ENCODE measurements at places on chromosomes 5 and 9.

DNA sequence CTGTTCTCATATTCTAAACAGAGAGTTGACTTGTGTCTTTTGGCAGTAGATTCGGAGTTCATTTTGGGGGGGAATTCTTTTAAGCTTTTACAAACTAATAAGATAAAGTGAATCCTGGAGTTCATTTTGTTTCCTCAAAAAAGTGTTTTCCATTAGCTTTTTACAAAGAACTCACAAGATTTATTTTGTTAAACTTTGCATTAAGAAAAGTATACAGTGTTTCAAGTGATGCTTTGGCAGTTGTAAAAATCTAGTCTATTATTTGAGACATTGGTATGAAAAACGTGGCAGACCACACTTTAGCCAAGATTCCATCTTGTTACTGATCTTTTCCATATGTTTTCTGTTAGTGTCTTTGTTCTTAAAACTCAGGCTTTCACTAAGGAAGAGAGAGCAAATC lies 1.2 kb upstream of the OMD start:
- no peak for DNase-seq

- DNase-seq: peak; percentile 60
Observed at GRCh38 chr5:131548176-131548575, 86.9 kb downstream of the RAPGEF6 start.

GRCh38 chr5:130021876-130022275 lies 117.6 kb downstream of the CHSY3 start:
- no peak for DNase-seq

GRCh38 chr9:134847752-134848432 lies 32.7 kb upstream of the FCN2 start:
- no peak for DNase-seq

DNA sequence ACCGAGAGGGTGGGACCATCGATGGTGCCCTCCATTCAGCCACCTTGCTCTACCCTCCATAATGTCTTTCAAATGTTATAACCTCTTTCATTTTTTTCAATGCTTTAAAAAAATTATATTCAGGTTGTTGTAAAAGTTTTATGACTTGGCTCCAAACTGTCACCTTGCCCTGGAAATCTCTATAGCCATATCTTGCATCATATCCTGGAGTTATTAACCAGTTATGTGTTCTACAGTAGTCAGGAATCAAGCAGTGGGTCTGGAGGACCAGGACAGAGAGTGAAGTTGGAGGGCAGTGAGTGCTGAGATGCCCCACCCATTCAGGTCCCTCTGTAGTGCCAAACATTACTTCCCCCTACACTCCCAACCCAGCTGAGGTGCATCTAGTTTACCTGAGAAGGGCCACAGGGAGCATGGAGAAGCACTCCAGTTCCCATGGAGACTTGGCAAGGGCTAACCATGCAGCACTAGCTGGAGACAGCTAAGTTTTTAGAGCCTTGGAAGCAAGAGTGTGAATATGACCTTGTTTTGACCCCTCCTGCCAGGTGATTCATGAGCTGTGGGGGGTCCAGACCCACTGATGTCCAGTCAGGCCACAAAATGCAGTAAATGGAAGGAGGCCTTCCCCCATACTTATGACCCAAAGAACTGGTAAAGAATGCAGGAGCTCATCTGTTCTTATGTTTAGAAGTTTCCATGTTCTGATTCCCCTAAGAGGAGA lies 5.5 kb downstream of the IFNA8 start:
- DNase-seq: no peak

GRCh38 chr9:7042124-7042523 lies 284.4 kb downstream of the KDM4C start:
- DNase-seq: no peak

DNA sequence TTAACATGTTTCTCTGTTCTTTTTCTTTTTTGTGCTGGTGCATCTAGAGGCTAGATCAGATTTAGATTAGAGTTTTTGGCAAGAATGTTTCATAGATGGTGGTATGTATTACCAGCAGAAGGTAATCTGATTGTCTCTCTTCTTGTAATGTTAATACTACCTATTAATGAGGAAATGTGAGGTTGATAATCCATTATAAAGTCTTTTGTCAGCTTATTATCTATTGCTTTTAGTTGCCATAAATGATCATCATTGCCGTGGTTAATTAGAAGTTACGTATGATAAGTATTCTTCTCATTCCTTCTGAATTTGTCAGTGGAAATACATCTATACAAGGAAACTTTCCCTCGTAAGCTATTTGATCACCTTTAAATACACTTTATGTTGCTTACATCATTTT lies 135.0 kb downstream of the PAM start:
- no peak for DNase-seq

- no peak for DNase-seq
Observed at GRCh38 chr5:169602535-169602934, 19.0 kb downstream of the SPDL1 start.

GRCh38 chr5:6158974-6159831 lies 219.1 kb downstream of the MED10 start:
- DNase-seq: no peak

All from central memory CD4-positive, alpha-beta T cell (primary cell).